Coronary artery (tissue), 2 donors: ENCODE measurements at places on chromosomes 2 and 18.
A peak's percentile ranks its signal among the peaks of the same experiment; 100 is the strongest.

DNA sequence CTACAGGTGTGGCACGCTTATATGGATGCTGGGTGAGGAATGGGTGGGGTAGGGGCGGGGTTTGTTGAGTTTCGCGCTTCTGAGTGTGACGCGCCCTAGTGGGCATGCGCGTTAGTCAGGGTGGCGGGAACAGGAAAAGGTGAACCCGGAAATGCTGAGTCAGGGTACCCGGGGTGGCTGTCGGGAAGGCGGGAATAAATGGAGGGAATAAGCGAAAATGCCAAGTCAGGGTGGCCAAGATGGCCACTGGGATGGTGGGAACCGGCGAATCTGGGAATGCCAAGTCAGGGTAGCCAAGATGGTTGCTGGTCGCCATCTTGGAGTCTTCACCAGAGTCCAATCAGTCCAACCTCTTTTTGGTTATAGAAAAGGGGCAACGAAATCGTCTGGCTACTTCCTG is 585.0 kb downstream of the SUCLG1 start:
- DNase-seq = no peak

DNA sequence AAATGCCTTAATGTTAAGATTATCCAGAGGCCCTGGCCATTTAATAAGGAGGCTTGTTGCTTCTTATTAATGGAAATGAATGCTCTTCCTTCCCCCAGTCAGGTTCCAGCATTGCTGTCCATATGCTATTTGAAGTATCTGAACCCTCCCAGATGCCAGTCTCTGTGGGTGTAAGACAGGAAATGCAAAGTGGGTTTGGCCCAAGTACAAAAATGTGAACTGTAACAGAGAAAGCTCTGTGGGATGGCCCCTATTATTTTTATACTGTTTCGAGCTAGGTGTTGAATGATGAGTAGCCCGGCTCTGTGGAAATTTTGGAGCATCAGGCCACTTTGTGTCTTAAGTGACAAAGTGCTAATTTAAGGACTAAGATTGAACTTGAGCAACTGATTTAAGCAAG is 141.0 kb downstream of the UXS1 start:
- no peak for DNase-seq

DNA sequence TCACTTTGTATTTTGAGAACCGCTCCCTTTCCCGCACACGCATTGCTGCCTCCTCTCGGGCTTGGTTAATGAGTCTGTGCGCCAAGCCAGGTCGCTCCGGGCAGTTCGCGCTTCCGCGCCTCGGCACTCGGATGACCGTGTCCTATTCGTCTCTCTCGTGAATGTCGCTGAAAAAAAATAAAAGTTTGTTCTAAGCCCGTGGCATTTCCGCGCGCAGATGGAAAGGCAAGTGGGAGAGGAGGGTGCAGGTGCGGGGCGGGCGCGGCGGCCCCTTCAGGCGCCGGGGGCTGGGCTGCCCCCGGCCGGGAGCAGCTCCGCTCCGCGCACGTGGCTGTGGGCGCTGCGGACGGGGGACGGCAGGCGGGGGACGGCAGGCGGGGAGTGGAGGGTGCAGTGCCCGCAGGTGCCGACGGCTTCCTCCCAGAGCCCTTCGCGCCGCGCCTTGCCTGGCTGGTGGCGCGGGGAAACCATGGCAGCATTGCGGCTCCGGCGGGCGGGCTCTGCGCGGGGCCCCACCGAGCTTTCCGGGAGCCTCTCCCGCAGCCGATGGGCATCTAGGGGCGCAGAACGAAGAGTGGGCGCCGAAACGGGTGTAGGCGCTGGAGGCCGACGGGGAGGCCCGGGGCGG is 159.6 kb upstream of the SIX2 start:
- no peak for DNase-seq

DNA sequence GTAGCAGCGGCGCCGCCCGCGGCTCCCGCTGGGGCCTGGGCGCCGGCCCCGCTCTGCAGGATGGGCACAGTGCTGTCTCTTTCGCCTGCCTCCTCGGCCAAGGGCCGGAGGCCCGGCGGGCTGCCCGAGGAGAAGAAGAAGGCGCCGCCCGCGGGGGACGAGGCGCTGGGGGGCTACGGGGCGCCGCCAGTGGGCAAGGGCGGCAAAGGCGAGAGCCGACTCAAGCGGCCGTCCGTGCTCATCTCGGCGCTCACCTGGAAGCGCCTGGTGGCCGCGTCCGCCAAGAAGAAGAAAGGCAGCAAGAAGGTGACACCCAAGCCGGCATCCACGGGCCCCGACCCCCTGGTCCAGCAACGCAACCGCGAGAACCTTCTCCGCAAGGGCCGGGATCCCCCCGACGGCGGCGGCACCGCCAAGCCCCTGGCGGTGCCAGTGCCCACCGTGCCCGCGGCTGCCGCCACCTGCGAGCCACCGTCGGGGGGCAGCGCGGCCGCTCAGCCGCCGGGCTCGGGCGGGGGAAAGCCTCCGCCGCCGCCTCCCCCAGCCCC is 369 bp downstream of the CDK5R2 start:
- no peak for DNase-seq

DNA sequence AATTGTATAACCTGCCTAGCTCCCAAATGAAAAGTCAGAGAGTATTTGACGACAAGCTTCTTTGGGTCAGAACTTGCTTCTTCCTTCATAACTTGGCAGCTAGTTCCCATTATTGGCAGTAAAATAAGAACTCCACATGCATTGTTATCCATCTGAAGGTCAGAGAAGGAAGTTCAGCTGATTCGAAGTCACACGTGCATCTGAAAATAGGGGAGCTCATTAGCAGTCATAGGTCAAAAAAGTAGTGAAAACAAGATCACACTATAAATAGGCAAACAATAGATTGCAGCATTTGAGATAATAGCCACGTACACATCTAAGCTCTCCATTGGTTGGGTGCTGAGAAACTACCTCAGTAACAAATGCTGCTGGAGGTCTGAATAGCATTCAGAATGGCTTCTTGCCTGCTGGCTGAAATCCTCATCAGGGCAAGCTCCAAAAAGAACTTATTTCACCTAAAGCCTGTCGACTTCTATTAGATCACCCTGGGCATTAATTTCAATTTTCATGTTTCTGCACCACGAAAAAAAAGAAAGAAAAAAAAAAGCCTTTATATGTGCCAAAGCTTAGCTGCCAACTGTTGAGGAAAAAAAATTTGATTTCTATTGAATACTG is 1492.9 kb upstream of the CELF4 start:
- no peak for DNase-seq

- no peak for DNase-seq
Measured at GRCh38 chr18:51137891-51138290, 59.6 kb downstream of the MEX3C start.

- peak; percentile 66 for DNase-seq
Measured at GRCh38 chr2:240955306-240956170, 42.9 kb upstream of the SNED1 start.

DNA sequence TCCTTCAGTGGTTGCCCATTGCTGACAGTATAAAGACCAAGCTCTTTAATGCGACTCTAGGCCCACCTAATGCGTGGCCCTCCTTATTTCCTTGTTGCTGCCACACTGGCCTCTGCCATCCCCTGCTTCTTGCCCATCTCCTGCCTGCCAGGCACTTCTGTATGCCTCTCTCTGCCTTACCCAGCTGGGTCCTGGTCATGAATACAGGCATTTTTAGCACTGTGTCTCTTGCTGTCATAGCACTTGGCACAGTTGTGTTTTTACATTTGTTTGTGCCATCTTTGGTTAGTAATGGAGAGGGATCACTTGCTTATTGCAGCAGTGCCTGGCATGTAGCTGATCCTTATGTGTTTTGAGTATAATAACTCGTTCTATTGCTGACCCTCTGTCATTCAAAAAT is 38.7 kb downstream of the MAP4K4 start:
- no peak for DNase-seq

- DNase-seq = no peak
Measured at GRCh38 chr2:231411237-231411636, 15.7 kb downstream of the B3GNT7 start.

- DNase-seq = no peak
Measured at GRCh38 chr18:48165111-48165866, 234.8 kb upstream of the SMAD2 start.

DNA sequence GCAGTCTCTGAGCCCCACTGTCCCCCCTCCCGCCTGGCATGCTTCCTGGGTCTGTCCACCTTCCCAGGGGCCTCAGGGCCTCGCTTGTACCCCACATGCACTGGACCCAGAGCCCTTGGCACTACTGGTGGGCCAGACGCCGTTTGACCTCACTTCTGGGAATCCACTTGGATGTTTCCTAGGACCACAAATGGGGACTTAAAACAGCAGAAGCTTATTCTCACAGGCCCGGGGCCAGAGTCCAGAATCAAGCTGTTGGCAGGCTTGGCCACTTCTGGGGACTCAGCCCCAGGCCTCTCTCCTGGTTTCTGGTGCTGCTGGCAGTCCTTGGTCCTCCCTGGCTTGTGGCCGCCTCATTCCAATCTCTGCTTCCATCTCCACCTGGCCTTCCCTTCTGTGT is 19.6 kb downstream of the ANO7 start:
- DNase-seq = no peak

DNA sequence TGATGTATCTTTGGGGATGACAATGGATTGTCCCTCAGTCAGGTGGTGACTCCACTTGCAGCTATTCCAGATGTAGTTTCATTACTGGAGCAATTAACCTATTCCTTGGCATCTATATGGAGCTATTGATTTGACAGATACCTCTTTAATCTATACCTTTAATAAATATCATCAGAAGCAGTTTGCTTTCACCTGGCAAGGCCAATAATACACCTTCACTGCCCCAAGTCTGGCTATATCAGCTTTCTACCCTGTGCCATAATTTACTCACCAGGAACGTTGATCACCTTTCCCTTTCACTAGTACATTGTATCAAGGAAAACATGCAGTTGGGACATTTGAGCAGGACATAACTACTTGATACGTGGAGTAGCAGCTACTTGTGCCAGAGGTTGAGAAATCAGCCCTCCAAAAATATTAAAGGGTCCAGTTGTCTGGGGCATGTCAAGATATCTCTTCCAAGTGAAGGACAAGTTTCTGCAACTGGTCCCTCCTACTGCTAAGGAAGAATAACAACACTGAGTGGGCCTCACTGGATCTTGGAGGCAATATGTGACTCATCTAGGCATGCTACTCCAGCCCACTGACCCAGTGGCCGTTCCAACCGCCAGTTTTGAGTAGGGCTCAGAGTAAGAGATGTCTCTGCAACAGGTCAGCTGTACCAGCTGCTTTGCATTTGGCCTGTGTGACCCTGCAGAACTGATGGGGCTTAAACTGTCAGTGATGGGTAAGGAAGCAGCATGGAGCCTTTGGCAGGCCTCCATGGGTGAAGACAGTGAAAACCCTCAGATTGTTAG is 67.0 kb downstream of the PSMG2 start:
- DNase-seq = peak; percentile 9

DNA sequence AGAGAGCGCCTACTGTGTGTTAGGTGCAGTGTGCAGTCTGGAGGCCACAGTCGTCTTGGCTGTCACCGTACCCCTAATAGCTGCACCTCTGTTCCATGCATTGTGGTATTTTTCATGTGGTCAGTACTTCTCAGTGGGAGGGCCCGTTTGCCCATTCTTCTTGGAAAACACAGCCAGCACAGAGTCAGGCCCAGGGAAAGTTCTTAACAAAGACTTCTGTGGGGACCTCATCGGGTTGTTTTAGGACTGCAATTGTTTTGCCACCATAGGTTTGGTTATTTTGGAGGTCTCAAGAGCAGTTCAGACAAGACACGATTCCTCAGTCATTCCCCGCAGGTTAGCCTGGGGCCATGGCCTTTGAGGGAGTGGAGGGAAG is 62.3 kb downstream of the SMIM21 start:
- DNase-seq = no peak

DNA sequence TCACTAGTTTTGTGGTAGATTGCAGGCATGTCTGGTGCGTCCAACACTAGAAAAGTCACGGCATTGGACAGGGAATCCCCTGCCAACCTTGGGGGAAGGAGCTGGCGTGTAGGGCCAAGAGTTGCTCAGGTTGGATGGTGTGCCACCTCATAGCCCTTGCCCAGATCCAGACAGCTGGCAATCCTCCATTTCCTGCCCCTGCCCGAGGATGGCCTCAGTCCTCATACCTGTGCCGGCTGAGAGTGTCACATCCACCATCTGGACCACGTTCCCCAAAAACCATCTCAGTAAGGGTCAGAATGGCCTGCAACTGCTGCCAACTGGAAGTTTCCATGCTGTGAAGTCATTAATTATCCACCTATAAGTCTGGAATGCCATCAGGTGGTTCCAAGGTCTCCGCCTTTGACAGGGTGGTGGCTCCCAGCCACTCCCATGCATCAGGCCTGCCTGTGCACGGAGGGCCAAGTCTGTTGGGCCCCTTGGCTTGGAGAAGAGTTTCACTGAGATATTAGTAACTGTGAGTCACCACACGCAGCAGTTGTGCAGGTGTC is 55.0 kb downstream of the IMPA2 start:
- peak; percentile 61 for DNase-seq

GRCh38 chr2:200405599-200406298 is 99.3 kb downstream of the SPATS2L start:
- no peak for DNase-seq

DNA sequence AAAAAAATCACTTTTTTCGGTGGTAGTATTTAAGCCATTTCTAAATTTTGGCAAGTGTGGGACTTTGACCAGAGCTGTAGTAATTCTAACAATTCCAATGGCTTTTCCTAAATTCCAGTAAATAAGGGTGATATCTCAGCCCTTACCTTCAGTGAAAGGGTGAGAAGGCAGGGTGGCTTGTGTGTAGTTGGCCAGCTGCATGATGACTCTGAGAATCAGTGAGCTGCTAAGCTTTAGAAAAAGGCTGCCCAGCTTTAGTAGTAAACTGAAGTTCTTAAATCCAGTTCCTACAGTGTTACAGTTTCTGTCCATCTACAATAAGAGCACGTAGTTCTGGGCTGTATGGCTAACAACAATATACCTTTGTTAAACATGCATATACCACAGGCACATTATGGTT is 42.0 kb downstream of the OXER1 start:
- no peak for DNase-seq

GRCh38 chr2:212970132-212970531 is 181.3 kb downstream of the IKZF2 start:
- DNase-seq = no peak

- DNase-seq = no peak
Measured at GRCh38 chr2:219041252-219041651, at the start of gene CFAP65. Gene CFAP65 (minus strand): TSS chr2:219041516. CDS start chr2:219039048, 2,468 bp downstream.

- no peak for DNase-seq
Measured at GRCh38 chr2:121359716-121360565, 74.9 kb upstream of the TFCP2L1 start.

GRCh38 chr2:10632230-10632629 is 57.5 kb downstream of the NOL10 start:
- no peak for DNase-seq

- DNase-seq = no peak
Measured at GRCh38 chr2:18319987-18320386, 240.5 kb downstream of the RDH14 start.

DNA sequence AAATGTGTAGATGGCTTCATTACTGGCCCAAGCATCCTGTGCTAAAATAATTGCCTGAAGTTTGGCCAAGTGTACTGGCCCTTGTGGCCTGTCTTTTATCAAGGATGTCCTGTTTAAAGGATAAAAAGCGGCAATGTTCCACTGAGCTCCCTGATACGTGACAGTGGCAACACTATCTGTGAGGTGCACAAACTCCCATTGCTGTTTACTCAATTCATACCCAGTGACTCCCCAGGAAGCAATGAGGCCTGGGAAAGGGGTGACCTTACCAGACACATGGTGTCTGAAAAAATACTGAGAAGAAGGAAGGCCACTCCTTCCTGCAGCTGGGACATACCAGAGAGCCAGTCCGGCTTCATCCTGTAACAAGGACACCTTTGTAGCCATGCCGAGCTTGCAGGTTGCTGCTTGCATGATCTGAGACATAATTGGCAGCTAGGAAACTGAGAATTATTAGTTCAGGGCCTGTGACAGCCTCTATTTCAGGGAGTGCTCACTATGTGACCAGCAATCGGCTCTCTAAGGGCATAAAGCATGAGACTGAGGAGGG is 198.5 kb upstream of the LRATD1 start:
- no peak for DNase-seq

- no peak for DNase-seq
Measured at GRCh38 chr18:47999801-48000248, 69.4 kb upstream of the SMAD2 start.
